ENCODE measurements at places on chromosomes 11 and 22.

GRCh38 chr11:10305964-10306918, 1.4 kb downstream of the ADM start:
- no peak for DNase-seq

DNA sequence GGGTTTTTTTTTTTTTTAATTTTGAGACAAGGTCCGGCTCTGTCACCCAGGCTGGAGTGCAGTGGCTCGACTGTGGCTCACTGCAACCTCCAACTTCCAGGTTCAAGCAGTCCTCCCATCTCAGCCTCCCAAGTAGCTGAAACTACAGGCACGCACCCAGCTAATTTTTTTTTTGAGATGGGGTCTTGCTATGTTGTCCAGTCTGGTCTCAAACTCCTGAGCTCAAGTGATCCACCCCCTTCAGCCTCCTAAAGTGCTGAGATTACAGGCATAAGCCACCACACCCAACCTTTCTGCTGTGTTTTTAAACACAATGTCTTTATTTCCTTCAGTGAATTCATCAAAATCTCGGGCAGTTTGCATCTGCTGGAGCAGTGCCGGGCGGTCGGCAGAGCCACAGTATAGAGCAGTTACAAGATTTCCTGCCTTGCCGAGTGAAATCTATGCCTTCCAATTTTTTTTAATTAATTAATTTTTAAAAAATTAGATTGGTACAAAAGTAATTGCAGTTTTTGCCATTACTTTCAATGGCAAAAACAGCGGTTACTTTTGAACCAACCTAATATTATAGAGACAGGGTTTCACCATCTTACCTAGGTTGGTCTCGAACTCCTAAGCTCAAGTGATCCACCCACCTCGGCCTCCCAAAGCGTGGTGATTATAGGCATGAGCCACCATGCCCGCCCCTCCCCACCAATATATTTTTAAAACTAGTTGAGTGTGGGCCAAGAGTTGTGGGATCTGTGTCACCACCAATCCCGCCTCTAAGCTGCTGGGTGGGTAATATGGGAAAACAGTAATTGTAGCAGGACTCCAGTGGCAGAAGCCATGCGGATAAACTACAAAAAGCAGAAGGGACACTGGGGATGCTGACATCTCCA, 2.7 kb upstream of the ACY3 start:
- no peak for DNase-seq

DNA sequence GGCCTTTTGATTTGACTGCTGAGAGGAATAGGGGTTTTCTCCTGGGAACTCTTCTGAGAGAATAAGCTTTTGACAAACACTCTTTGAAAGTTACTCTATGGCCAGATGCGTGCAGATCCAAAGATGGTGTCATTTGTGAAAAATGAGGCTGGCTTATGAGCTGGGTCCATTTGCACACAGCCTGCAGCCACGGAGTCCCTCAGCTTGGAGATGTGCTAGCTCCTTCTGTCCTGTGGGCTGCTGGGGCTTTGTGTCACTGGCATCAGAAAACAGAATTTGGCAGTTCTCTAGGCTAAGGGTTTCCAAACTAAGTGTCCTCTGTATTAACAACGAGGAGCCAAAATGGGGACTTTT, 702.4 kb downstream of the NTM start:
- no peak for DNase-seq

- DNase-seq: no peak
Measured at GRCh38 chr22:19598054-19598855, 74.0 kb upstream of the CLDN5 start.

- no peak for DNase-seq
Measured at GRCh38 chr22:29625090-29625825, 21.8 kb downstream of the NF2 start.
